ENCODE measurements at places on chromosomes 3 and 15. TPM values are rescaled to one million over a fixed set of nuclear protein-coding genes. Genes with fewer than 3 reads are reported as not detected.

DNA sequence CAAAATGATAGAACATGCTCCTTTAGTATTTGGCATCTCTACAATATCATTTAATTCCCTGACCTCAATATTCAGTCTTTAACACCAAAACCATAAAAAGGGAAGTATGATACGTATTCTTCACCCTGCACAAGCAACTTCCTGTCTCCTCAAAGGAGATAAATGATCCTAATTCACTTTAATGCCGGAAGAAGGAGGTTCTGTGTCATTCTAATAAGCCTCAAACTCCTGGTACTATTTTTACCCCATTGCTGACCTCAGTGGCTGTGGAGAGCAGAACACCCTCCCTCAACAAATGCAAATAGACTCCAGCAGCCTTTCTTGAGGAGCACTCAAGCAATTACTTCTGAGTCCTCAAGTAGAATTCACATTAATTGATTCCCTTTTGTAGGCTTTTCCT is 173.3 kb downstream of the TMEM108 start:
- H3K27me3 ChIP-seq, result no peaks in the 10 kb centered on the region
- no peak for DNase-seq
- H3K27ac ChIP-seq, result no peak overlapping the region
- H3K36me3 ChIP-seq, result no peaks in the 10 kb centered on the region

GRCh38 chr3:111473550-111473949 is 68.4 kb upstream of the CD96 start:
- H3K4me1 ChIP-seq, result no peaks in the 10 kb centered on the region
- no peaks in the 10 kb centered on the region for H3K27me3 ChIP-seq
- no peaks in the 10 kb centered on the region for H3K36me3 ChIP-seq
- H3K27ac ChIP-seq, result no peak overlapping the region

DNA sequence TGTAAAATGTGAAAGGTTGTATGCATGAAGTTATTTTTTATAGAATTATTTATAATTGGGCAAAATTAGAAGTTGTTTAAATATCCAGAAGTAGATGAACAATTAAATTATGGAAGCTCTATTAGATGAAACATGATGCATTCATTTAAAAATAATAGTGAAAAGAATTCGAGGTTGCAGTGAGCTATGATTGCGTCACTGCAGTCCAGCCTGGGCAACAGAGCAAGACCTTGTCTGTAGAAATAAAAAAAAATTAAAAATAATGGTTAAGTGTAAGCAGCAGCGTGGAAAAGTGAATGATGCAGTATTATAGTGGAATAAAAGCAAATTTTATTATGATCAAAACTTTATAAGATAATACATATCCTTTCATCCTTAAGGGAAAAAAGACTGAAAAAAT is 14.3 kb downstream of the BUB1B start:
- H3K27ac ChIP-seq, result no peak overlapping the region
- no peaks in the 10 kb centered on the region for H3K4me1 ChIP-seq
- H3K36me3 ChIP-seq, result peaks cover 5% of the 10 kb centered on the region
- H3K4me3 ChIP-seq, result no peak overlapping the region

- no peaks in the 10 kb centered on the region for H3K36me3 ChIP-seq
- H3K27ac ChIP-seq, result no peak within 1 kb of the TSS
- no peak for DNase-seq
- H3K27me3 ChIP-seq, result no peaks in the 10 kb centered on the region
Observed at GRCh38 chr3:126517291-126517951, at the start of gene UROC1. Gene UROC1 (minus strand): TSS chr3:126517773. CDS start chr3:126517719, 54 bp downstream.

DNA sequence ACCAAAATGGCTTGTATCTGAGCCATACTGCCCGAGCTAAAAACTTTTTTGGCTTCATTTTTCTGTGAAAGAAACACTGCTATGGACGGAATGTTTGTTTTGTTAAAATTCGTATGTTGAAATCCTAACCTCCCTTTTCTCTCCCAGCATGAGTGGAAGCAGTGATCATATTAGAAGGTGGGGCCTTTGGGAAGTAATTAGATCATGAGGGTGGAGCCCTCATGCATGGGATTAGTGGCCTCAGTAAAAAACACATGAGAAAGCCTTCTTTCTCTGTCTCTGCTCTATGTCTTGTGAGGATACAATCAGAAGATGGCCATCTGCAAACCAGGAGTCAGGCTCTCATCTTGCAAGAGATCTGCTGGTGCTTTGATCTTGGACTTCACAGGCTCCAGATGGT is 7.4 kb upstream of the FNDC3B start:
- H3K36me3 ChIP-seq, result no peaks in the 10 kb centered on the region
- DNase-seq, result no peak
- H3K4me1 ChIP-seq, result no peaks in the 10 kb centered on the region
- H3K27me3 ChIP-seq, result no peaks in the 10 kb centered on the region
- H3K27ac ChIP-seq, result no peak overlapping the region

Gene GHSR
- 0.17 TPM for total RNA-seq

Gene GTF2A2
- 53.9 TPM for total RNA-seq

DNA sequence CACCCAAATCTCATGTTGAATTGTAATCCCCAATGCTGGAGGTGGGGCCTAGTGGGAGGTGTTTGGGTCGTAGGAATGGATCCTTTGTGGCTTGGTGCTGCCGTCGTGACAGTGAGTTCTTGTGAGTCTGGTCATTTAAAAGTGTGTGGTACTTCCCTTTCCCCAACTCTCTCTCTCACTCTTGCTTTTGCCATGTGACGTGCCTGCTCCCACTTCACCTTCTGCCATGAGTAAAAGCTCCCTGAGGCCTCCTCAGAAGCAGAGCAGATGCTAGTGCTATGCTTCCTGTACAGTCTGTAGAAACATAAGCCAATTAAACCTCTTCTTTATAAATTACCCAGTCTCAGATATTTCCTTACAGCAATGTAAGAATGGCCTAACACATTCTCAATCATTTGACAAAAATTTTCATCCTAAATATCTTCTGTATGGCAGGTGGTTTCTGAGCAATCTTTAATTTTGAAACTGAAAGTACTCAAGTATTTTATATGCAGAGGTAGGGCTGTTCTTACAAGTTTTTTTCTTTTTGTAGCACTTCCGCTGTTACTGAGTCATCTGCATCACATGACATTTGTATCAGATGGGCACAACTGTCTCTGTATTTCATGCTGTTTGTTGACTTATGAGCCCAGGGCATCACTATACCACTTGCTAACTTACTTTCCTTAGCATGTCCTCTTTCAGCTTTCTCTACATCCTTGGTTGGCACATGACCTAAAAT is 8.8 kb downstream of the RPL39L start:
- no peaks in the 10 kb centered on the region for H3K4me1 ChIP-seq
- H3K36me3 ChIP-seq, result no peaks in the 10 kb centered on the region
- no peaks in the 10 kb centered on the region for H3K27me3 ChIP-seq

DNA sequence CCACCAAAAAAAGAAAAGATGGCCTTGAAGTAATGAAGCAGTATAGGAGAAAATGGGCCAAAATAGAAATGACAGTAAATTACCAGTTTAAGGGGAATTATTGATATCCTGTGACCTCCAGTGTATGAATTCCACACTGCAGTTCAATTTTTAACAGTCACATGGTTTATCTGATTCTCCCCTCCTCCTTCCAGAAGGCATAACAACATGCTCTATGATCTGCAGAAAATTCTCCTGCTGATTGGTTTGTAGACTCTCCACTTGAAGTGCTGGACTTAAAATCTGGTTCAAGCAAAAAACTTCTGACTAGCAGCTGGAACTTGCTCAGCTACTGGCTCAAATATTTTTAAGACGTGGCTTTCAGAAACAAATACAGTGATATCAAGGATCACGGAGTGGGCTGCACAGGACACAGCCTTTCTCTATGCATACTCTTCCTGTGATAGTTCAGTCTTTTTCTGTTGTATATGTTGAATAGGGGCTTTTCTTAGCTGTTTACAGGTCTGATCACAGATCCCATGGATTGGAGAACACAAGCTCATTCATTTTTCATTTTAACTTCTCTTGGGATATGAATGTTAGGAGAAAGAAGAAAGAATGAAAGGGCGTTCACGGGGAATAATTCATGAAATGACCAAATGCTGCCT is 211.5 kb downstream of the LSAMP start:
- H3K27ac ChIP-seq, result no peak overlapping the region
- no peaks in the 10 kb centered on the region for H3K36me3 ChIP-seq
- no peak for DNase-seq
- H3K27me3 ChIP-seq, result no peaks in the 10 kb centered on the region
- H3K4me1 ChIP-seq, result peaks cover 3% of the 10 kb centered on the region

DNA sequence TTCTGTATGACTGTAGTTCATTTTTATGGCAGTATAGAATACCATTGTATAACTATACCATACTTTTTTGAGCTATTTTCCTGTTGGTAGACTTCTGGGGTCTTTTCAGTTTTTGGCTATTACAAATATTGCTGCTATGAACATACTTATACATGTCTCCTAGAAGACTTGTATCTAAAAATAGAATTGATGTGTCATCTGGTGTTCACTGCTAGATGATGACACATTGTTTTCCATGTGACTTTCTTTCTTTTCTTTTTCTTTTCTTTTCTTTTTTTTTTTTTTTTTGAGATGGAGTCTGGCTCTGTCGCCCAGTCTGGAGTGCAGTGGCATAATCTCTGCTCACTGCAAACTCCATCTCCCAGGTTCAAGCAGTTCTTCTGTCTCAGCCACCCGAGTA is 69.8 kb downstream of the SH3GL3 start:
- no peak for DNase-seq
- no peak overlapping the region for H3K4me3 ChIP-seq
- no peaks in the 10 kb centered on the region for H3K36me3 ChIP-seq
- H3K4me1 ChIP-seq, result peaks cover 5% of the 10 kb centered on the region

GRCh38 chr3:78734048-78734637 is 1033.7 kb downstream of the ROBO1 start:
- no peak for DNase-seq
- H3K27me3 ChIP-seq, result no peaks in the 10 kb centered on the region
- H3K4me3 ChIP-seq, result no peak overlapping the region
- H3K36me3 ChIP-seq, result no peaks in the 10 kb centered on the region
- no peaks in the 10 kb centered on the region for H3K4me1 ChIP-seq
- no peak overlapping the region for H3K27ac ChIP-seq

- no peak for DNase-seq
- H3K27ac ChIP-seq, result no peak overlapping the region
- H3K36me3 ChIP-seq, result no peaks in the 10 kb centered on the region
- H3K27me3 ChIP-seq, result no peaks in the 10 kb centered on the region
- no peaks in the 10 kb centered on the region for H3K4me1 ChIP-seq
- H3K4me3 ChIP-seq, result no peak overlapping the region
Observed at GRCh38 chr3:76497636-76498035, 542.3 kb upstream of the ROBO2 start.

All from spinal cord (tissue), 10 donors.